ENCODE measurements at places on chromosomes 12 and 14.
A peak's percentile ranks its signal among the peaks of the same experiment; 100 is the strongest.

GRCh38 chr14:66398437-66398836, 87.7 kb upstream of the CCDC196 start:
- DNase-seq: no peak

DNA sequence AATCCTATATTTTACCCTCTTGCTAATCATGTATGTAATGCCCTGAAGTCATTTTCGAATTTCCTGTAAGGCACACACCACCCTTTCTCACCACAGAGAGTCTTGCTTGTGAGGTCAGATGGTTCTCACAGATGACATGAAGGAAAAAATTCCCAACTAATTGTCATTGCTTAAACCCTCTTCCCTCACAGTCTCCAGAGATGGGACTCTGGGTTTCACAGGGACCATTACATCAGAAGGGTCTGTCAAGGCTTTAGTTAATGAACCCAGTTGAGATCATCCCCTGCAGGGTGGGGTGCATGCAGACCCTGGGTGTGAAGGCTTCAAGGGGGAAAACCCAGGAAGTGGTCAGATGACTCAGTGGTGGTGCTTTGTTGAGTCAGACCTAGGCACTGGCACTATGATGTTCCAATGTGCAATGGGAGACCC, 229.6 kb downstream of the BCAT1 start:
- DNase-seq: peak; percentile 55

- DNase-seq: no peak
These were observed 117.2 kb upstream of the DNM1L start for GRCh38 chr12:32561931-32562341.

DNA sequence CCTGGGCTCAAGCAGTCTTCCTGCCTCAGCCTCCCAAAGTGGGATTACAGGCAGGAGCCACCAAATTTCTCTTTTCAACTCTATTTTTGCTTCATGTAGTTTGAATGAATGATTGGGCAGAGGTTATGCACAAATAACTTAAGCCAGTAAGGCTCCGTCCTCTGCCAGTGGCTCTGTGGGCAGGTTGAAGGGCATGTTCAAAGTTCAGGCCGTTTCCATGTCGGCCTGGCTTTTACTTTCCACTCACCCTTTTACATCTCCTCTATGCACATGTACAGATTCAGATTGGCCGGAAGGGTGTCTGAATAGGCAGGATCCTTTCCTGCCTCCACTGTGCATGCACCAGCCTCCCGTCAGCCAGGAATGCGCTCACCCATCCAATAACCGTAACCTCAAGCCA, 132.3 kb downstream of the EML1 start:
- DNase-seq: no peak

DNA sequence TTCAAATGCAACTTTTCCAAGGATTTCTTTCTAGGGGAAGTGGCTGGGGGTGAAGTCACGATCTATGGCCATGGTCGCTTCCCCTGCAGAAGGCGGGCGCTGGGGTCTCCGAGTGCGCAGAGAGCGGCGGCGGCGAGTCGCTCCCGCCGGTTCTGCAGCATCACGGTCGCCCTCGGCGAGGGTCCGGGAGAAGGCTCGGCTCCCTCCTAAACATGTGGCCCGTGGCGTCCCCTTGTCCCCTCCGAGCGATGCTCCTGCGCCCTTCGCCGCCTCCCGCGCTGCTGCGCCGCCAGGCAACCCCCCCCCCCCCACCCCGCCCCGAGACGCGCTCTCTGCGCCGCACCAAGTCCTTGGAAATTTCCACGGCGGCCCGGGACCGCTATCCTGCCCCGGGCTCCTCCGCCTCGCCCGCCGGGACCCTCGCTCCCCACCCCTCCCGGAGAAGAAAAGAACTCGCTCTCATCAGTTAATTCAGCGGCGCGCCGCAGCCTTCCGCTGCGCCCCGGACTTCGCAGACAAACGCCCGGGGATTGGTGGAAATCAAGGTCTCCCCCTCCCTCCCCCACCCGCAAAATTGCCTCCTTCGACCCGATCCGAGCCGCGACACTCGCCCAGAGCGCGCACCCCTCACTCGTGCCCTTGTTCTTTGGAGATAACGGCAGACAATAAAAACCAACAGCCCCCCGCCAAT, at the start of gene ST8SIA1:
ST8SIA1 (minus strand) TSS at position 298 of the 691 bp plus-strand sequence. CDS start 475 bp downstream, outside the sequence.
- DNase-seq: peak; percentile 61

- no peak for DNase-seq
These were observed 29.3 kb upstream of the EIF5 start for GRCh38 chr14:103304706-103305105.

DNA sequence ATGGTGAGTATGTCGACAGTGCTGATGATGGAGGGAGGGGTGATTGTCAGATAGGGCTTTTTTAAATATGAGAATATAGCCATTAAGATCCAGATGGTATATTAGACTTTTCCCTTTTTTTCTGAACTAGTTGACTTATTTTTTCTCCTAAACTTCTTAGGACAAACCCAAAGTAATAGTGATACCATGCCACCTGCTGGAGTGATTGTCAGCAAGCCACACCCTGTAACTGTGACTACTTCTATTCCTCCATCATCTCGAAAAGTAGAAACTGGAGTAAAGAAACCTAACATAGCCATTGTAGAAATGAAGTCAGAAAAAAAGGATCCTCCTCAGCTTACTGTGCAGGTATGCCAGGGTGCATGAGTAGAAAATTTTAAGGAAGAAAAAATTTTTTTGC, 40.1 kb downstream of the KIAA0586 start:
- no peak for DNase-seq

DNA sequence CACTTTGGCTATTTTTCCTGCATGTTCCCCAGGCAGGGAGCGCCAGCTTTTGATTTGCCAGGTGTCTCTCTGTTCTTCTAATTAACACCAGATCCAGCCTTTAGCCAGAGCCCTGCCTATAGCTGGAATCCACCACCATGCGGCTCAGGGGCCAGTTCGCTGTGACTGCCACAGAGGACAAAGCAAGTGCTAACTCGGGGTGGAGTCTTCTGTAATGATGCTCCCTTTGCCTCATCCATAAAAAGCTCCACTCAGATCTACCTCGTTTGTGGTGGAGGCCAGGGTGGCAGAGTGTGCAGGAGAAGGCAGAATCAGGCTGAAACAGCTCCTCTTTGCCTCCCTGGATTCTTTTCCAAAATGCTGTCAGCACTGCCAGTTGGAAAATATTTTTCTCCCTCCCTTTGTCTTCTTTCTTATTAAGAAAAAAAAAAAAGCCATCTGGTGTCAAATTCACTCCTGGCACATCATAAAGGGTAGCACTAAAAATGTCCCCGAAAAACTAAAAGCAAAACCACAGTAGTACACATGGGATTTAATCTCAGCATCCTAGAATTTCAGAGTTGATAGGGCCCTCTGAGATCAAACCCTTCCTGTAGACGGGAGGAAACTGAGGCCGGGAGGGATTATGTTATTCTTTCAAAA, 18.0 kb upstream of the CTDSP2 start:
- no peak for DNase-seq

DNA sequence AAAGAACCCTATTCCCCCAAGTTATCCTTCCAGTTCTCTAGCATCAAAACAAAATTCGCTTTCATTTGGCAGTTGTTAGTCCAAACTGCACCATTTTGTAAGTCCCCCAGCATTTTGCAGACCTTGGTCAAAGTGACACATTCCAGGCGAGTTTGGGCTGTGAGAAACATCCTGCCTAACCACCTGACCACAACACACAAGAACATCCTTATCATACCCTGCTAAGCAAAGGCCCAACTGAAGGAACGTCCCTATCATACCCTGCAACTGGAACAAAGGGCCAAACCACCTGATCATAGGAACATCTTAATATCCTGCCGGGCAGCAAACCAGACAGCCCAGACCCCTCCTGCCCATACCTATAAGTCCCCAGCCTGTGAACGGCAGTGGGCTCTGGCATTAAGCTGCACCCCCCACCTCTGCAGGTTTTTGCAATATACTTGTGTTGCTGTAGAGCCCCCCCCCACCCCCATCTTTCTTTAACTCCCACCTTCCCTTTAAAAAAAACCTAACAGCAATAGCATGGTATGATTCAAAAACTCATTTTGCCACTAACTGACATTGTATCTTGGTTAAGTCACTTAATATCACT, 2.7 kb downstream of the PCNX4 start:
- DNase-seq: peak; percentile 10

DNA sequence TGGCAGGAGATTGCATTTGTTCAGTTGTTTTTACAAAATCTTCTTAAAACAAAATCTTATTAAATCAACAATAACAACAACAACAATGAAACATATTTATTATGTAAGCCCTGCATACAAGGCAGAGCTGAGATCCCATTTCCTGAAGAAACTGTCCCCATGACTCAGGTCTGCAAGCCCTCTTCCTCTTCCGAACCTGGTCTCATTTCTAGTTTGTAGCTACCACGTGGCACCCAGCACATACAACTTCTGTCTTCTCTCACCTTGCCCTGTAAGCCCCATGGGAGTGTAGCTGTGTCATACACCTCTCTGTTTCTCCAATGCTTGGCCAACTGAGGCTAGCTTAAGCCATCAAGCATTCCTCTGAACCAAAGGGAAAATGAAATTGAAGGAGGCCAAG, 106.4 kb downstream of the SLC8A3 start:
- DNase-seq: no peak

DNA sequence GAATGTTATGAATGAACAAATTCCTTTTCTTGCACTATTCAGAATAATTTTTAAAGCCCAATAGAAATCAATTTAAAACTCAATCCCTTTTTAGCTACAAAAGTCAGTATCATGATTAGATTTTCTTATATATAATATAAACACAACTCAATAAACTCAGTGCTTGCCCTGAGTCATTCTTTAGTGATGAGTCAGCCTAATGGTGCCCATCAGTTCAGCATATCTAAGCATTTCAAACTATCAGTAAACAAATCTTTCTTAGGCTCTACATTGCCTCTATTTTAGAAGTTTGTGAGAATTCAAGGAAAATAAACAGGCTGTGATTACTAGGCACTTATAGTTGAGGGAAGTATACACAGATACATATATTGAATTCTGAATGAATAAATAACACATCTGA, 179.6 kb downstream of the NELL2 start:
- DNase-seq: no peak

GRCh38 chr14:54532111-54533012, 22.7 kb downstream of the CGRRF1 start:
- DNase-seq: no peak

DNA sequence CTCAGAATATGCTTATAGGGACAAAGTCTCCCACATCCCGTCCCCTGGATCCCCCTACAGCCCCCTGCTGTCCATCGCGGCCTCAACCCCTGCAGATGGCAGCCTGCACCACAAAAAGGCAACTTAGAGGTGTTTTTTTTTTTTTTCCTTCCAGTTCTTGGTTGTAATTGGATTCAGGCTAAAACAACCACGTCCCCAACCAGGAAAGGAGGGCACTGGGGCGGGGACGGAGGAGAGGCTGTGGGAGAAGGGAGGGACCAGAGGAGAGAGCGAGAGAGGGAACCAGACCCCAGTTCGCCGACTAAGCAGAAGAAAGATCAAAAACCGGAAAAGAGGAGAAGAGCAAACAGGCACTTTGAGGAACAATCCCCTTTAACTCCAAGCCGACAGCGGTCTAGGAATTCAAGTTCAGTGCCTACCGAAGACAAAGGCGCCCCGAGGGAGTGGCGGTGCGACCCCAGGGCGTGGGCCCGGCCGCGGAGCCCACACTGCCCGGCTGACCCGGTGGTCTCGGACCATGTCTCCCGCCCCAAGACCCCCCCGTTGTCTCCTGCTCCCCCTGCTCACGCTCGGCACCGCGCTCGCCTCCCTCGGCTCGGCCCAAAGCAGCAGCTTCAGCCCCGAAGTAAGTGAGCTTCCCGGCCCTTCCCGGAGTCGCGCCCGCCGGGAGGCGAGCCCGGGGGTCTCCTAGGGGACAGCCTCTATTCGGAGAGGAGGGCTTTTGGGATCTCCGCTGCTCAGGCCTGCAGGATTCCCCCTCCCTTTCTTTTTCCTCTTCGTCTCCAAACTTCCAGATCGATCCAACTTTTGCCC, at the start of gene MMP14:
MMP14 (plus strand) TSS at position 285 of the 813 bp plus-strand sequence; CDS start at position 518, 233 bp downstream.
- no peak for DNase-seq

DNA sequence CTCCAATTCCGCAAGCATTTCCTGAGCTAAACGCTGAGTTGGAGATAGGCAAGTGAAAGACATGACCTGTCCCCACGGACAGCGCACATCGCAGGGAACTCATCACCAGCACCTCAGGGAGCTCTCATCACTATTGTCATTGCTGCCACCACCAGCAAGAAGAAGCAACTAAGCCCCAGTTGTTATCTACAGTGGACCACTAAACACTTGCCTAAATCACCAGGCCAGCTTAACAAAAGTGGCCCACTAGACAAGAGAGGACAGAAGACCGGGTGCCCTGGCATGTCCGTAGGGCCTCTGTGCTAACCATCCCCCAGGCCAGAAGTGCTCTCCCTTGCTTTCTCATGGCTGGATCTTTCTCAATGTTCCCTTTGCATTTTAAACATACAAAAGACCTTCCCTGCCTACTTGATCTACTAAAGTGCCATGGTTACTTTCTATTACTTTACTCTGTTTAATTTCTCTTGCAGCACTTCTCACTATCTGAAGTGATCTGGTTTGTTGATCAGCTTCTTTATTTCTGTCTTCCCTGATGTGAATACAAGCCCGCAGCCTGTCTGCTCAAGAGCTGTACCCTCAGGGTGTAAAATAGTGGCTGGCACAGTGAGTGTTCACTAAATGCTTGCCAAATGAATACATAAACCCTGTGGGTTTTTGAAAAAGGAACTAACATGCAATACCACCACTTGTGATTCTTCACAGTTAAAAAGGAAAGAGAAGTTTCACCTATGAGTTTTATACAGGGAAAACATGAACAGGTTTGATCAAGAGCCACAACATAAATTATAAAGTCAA, 60.9 kb upstream of the RFLNA start:
- no peak for DNase-seq

DNA sequence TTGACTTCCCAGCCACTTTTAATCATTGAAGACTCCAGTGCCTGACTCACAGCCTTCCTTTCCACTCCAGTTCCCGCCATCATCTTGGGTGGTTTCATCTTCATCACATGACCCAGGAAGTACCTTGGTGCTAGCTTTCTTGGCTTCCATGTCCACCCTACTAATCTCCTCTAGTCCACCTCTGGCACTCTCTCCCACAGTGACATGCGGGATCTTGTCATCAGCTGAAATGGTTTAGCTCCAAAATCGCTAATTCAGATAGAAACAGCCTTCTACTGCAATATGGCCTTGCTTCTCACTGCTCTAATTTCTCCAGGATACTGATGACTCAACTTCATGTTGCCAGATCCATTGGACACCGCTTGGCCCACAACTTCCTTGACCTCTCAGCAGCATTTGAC, 24.5 kb downstream of the WDR20 start:
- no peak for DNase-seq

DNA sequence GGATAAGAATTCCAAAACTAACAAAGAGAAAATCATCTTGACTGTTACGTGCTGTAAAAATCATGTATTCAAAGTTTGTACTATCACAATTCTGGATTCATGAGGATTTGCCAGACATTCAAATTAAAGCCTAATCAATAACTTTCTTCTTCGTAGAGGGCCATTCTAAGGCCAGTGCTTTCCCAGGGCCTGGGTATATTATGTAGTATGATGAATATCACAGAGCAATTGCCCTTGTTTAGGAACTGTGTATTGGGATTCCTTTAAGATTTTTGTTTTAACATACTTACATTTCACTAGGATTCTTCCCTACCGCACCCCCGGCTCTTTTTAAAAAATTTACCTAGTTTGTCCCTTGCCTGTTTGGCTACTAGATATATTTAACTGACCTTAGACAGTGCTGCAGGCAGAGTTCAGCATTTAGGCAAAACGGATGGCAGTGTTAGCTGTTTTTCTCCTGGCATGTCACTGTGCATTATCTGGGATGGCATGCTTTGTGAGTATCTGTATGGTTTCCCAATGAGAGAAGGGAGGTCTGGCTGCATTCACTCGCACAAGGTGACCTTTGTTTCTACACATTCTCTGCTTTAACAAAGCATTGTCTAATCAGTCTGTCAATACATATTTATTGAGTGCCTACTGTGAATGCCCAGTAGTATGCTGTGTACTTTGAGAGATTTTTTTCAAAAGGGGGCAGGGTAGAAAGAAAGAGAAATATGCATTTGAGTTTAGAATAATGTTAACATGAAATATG, 63.3 kb downstream of the ERC1 start:
- no peak for DNase-seq
